ENCODE measurements at places on chromosomes 16 and 17. TPM values are rescaled to one million over a fixed set of nuclear protein-coding genes. Genes with fewer than 3 reads are reported as not detected.

- no peak for DNase-seq
Observed at GRCh38 chr17:35476283-35476820, 27.8 kb upstream of the SLFN13 start.

DNA sequence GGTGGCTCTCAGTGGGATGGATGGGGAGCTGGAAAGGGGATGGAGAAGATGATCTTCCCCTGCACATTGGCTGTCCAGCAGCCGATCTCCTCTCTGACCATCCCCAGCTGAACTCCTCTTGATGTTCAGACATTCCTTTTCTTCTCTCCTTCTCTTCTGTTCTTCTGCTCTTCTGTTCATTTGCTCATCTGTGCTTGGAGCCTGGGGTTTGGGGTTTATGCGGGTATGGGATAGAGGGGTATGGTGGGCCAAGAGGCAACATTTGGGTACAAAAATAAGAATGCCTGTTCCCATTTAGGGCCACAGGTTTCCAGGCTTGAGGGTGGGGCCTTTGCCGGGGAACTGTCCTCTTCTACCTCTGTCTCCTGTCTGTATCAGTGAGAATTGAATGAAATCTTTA, 205.4 kb upstream of the XYLT1 start:
- DNase-seq = no peak

GRCh38 chr17:48148029-48148770, 40.6 kb downstream of the SNX11 start:
- no peak for DNase-seq

Gene SNAI3
- 0.73 TPM for total RNA-seq

DNA sequence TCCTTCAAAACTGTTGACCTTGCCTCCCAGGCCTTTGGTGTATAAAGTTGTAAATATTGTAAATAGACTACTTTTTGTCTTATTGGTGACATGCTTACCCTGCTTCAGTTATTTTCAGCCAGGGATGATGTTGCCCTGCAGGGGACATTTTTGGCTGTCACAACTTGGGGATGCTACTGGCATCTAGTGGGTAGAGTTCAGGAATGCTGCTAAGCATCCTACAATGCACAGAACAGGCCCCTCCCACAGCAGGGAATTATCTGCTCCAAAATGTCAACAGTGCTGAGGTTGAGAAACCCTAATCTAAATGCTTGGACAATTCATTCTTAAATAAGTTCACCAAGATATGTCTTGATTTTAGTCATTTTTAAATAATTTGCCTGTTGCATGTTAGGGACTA, 459.8 kb downstream of the PMP22 start:
- DNase-seq = no peak

Gene C1QTNF1
- 326 TPM for total RNA-seq

GRCh38 chr17:63442549-63443035, 3.5 kb downstream of the CYB561 start:
- DNase-seq = no peak

Gene TOP3A
- total RNA-seq = 25.9 TPM

DNA sequence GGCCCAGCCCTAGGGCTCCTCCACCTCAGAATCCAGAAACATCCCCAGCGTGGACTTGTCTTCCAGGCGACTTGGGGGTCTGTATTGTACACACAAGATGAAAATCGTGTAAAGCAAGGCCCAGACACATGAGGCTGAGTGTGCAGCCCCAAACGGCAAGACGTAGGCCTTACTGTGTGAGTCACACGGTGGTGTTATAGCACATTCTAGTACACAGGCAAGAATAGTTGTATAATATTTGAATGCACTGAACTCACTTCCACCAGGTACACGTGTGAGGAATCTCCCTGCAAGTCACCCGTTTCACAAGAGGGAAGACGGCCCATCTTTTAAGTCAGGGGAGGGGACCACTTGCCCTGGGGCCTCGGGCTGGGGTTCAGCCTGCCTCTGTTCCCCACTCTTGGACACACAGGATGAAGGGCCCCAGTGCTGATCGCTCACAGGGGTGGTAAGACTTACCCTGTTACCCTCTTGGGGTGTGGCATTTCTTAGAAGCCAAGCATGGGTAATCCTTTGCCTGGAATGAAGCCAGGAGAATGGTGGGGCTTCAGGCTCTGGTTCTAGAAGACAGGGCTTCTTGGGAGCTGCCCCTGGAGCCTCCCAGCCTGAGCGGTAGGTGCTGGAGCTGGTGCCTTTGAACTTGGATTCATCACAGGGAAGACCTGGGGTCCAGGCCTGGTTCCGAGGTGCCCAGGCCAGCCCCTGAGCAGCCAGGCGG, 71.3 kb downstream of the SREBF1 start:
- DNase-seq = no peak

GRCh38 chr17:40515011-40515410, 13.6 kb upstream of the TNS4 start:
- DNase-seq = no peak

DNA sequence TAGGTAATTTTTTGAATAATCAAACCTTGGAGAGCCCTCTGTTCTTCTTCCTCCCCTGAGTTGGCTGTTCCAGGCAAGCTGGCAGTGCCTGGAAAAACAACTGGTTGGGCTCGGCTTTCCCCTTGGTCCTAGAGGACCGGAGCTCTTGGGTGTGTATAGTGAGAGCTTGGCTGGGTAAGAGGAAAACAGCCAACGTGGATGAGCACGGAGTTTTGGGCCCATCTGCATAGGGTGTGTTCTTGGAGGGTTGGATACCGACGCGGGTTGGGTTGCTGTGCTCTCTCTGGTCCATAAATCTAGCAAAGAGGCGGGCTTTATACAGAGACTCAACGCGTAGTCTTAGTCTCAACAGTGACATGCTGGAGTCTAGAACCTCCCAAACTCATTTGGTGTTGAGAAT, 23.2 kb downstream of the ITGB3 start:
- peak; percentile 68 for DNase-seq

DNA sequence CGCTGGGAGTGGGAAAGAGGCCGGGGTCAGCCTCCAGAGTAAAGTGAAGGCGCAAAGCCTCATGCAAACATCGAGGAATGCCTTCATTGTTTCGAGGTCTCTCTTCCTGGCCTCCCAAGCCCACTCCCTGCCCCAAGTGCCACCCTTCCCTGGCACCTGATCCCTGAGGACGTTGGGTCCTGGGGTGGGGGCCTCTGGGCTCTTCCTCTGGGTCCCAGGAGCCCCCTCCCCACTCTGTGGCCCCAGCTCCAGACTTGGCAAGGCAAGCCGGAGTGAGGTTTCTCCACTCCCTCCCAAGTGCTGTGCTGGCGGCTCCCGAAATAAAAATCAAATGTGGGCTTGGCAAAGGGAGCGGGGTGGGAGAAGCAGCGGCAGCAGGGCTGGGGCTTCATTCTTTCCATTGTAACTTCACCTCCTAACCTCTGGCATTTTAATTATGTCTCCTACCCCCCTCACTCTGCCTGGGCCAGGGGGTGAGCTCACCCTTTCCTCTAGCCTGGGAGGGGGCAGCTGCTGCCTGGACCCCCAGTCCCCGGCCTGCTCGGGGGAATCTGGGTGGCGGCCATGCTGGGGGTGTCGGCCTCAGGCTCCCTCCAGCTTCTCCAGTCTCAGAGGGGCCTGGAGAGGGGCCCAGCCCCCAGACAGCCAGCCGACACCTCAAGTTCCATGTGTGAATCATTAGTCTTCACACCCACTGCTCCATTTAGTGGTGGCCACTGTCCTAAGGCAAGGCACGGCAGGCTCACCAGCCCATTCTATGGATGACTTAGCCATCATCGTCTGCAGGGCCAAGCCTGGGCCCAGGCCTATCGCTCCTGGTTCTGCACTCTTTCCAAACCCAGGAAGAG, 14.6 kb upstream of the TMEM92 start:
- peak; percentile 14 for DNase-seq

- DNase-seq = no peak
Observed at GRCh38 chr17:74215342-74215727, 2.0 kb downstream of the TTYH2 start.

Gene FGF11
- total RNA-seq = 2.1 TPM

Gene PKMYT1
- 1.4 TPM for total RNA-seq

GRCh38 chr17:3613124-3613523, 3.9 kb upstream of the TRPV1 start:
- no peak for DNase-seq

- DNase-seq = no peak
Observed at GRCh38 chr17:50234581-50234980, 33.1 kb upstream of the COL1A1 start.

Gene ZP2
- total RNA-seq = not detected

- no peak for DNase-seq
Observed at GRCh38 chr17:10435096-10435495, 13.3 kb upstream of the MYH8 start.

Gene DPEP2
- total RNA-seq = 7.7 TPM

Gene MT4
- total RNA-seq = not detected

DNA sequence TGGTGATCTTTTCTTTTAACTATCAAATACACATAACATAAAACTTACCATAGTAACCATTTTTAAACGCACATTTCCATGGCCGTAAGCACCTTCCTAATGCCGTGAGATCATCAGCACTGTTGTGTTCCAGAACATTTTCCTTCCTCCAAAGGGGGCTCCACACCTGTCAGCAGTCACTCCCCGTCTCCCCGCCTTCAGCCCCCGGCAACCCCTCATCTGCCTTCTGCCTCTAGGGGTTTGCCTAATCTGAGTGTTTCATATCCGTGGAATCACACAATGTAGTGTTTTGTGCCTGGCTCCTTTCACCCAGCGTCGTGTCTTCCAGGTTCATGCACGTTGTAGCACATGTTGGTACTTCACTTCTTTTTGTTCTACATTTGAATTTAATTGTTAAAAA, 350.1 kb upstream of the TNRC6C start:
- DNase-seq = no peak

DNA sequence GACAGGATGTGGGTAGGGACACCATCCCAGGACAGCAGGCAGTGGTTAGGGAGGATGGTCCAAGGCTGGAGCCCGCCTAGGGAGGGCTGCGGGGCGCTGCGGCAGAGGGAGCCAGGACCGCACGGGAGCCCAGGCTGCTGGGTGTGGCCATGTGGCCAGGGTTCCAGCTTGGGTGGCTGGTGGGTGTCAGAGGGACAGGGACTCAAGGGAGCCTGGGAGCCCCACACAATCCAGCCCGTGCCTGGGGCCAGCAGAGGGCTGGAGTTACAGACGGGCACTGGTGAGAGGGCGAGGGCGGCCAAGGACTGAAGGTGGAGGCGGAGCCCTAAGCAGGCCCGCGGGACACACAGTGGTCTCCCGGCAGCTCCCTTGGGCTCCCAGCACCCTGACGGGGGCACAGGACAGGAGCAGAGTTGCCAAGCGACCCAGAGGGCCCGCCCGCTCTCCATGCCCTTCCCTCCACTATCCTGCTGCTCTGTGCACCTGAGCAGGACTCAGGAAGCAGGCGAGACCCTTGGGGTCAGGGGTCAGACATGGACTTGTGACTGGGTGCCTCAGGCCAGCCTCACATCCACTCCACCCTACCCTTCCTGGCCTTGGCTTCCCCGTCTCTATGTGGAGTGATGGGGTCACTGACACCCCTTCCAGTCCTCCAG, 7.1 kb downstream of the MRPL28 start:
- no peak for DNase-seq

- DNase-seq = peak; percentile 17
Observed at GRCh38 chr17:80824549-80825470, 166.8 kb upstream of the CHMP6 start.

GRCh38 chr17:40477796-40478195, 23.6 kb downstream of the TNS4 start:
- DNase-seq = no peak

GRCh38 chr16:69784586-69784985, 22.5 kb downstream of the WWP2 start:
- DNase-seq = no peak

Gene SLC4A1
- not detected for total RNA-seq

DNA sequence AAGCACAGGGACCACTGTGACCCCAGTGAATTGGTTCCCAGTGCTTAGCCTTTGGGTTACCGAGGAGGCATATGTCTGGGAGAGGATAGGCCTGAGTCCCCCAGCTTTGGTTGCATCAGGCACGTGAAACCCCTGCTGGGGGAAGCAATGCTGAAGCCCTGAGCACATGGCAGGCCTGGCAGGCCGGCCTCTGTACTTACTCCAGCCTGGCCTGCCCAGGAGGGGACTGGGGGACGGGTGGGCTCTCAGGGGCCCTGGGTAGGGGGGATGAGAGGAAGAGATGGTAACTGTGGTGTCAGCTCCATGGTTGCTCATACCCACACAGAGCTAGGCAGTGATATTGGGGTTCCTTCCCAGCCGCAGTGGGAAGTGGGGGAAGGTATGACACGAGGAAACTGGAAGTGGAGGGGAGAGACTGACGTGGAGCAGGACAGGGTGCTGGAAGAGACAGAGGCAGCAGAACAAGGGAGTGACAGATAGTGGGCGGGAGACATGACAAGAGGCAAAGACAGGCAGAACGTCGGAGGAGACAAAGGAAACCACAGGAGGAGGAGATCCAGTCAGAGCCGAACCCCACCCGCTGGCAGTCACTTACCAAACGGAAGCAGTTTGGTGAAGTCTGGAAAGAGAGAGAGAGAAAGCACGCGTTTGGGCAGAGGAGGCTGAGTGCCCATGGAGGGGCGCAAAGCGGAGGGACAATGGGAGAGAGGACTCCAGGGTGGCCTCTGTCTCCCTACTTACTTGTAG, 9.1 kb downstream of the TMEM208 start:
- no peak for DNase-seq

- no peak for DNase-seq
Observed at GRCh38 chr17:65756760-65757159, 195.3 kb upstream of the AXIN2 start.

- DNase-seq = no peak
Observed at GRCh38 chr17:82828875-82829487, 10.8 kb downstream of the ZNF750 start.

Gene RASD1
- total RNA-seq = 75.0 TPM

Gene LYRM1
- 54.6 TPM for total RNA-seq

DNA sequence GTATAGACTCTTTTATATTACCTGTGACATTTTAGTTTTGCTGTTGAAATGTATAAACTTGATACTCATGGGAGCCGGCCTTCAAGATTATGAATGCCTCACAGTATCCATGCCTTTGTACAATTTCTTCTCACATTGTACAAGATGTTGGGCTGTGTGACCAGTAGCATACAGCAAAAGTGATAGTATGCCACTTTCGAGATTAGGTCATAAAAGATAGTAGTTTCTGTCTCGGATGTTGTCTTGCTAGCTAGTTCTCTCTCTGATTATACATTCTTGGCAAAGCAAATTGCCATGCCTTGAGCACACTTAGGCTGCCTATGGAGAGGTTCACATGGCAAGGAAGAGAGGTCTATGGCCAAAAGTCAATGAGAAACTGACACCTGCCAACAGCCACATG, 1309.8 kb upstream of the CDH8 start:
- no peak for DNase-seq

Gene CDYL2
- 6.4 TPM for total RNA-seq

DNA sequence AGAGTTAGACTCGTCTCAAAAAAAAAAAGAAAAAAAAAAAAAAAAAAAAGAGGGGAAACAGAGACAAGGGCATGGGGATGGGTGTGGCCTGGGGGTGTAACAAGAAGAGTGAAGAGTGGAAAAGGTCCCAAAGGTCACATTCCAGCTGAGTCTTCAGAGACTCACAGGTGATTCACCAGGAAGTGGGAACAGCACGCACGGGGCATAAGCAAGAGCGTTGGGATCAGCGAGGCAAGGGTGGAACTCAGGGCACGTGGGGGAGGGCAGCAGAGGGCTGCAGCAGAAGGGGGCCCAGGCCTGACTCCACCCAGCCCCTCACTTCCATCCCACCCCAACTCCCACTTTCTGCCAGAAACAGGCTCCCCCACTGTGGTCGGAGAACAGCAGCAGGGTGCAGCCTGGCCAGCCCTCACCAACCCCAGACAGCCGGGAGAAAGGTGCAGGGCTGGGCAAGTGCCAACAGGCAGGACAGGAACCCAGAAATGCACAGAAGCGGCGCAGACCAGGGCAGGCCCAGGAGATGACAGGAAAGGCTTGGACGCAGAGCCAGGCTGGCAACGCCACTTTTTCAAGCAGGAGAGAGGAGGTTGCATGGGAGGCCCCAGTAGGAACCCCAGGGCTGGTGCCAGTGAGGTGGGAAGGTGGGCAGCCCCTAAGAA, 3.3 kb downstream of the MEAK7 start:
- DNase-seq = no peak

Data from breast epithelium (tissue), 4 donors.